Activated CD4-positive, alpha-beta T cell treated with anti-CD3 and anti-CD28 coated beads for 36 hours (primary cell): ENCODE measurements at places on chromosomes 7 and 10. TPM values are rescaled to one million over a fixed set of nuclear protein-coding genes. Genes with fewer than 3 reads are reported as not detected.

Gene RNLS
- total RNA-seq, result 4.3 TPM

Gene ADRB1
- total RNA-seq, result not detected

Gene RBP3
- total RNA-seq, result not detected

Gene TET1
- total RNA-seq, result 1.3 TPM

Gene EGR2
- 53.9 TPM for total RNA-seq

Gene PDLIM1
- 0.53 TPM for total RNA-seq

Gene CDH23
- 1.6 TPM for total RNA-seq

DNA sequence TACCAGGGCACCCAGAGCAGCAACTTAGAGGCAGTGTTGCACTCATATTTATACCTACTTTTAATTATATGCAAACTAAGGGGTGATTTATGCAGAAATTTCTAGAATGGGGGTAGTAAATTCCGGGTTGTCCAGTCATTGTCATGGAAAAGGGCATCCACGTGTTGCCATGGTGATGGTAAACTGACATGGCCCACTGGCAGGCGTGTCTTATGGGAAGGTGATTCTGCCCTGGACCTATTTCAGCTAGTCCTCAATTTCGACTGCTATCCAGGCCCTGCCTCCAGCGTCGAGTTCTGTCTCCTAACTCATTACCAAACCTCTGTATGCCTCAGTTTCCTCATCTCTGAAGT, 12.8 kb downstream of the SNX8 start:
- H3K27me3 ChIP-seq, result no peaks in the 10 kb centered on the region
- no peaks in the 10 kb centered on the region for H3K36me3 ChIP-seq
- no peak overlapping the region for H3K27ac ChIP-seq
- no peak for DNase-seq

- no peaks in the 10 kb centered on the region for H3K4me1 ChIP-seq
- DNase-seq, result no peak
- no peak overlapping the region for H3K4me3 ChIP-seq
- H3K27ac ChIP-seq, result no peak overlapping the region
Observed at GRCh38 chr7:138550337-138550736, 90.3 kb downstream of the TRIM24 start.

- no peak overlapping the region for H3K4me3 ChIP-seq
- H3K4me1 ChIP-seq, result no peaks in the 10 kb centered on the region
- H3K27me3 ChIP-seq, result peaks cover 3% of the 10 kb centered on the region
- no peaks in the 10 kb centered on the region for H3K36me3 ChIP-seq
Observed at GRCh38 chr10:86182150-86182549, 184.4 kb downstream of the GRID1 start.

DNA sequence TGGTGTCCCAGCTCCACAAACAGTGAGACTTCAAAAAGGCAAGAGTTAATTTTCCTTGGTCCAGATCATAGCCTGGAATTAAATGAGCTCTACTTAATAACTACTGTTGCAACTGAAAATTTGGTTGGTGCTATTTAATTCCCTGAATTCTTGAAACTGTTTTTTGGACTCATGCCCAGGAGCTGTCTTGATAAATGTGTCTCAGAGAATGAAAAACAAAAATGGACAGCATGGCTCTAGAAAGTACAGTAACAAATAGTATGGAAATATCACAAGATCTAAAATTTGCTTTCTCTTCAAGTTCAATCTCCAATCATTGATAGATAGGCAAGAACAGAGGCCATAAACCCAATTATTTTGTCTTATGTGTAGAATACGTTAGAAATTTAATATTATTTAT, 42.5 kb downstream of the CCDC71L start:
- H3K36me3 ChIP-seq, result no peaks in the 10 kb centered on the region
- no peak overlapping the region for H3K4me3 ChIP-seq
- peaks cover 5% of the 10 kb centered on the region for H3K27me3 ChIP-seq
- H3K27ac ChIP-seq, result no peak overlapping the region

DNA sequence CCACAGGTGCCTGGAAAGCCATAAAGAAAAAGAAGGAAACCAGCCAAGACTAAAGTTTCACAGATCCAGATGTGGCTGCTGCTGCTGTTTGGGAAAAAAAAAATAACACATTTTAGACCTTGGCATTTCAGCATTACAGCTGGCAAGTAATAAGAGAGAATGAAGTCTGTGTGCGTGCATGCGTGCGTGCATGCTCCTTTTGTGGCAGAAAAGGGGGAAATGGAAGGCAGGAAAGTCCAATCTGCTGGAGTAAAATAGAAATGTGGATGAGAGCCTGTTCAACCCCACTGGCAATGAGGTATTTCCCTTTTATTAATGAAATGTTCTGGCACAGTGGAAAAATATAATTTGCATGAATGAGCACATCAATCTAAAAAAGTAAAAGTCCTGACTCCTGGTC, 137.0 kb upstream of the SEMA3A start:
- no peaks in the 10 kb centered on the region for H3K36me3 ChIP-seq
- H3K4me1 ChIP-seq, result no peaks in the 10 kb centered on the region
- H3K27ac ChIP-seq, result no peak overlapping the region
- H3K27me3 ChIP-seq, result no peaks in the 10 kb centered on the region
- no peak overlapping the region for H3K4me3 ChIP-seq
- DNase-seq, result no peak

- H3K4me1 ChIP-seq, result no peaks in the 10 kb centered on the region
- H3K27me3 ChIP-seq, result no peaks in the 10 kb centered on the region
- no peak for DNase-seq
- H3K4me3 ChIP-seq, result no peak overlapping the region
Observed at GRCh38 chr10:19096501-19097073, 48.0 kb downstream of the MALRD1 start.

DNA sequence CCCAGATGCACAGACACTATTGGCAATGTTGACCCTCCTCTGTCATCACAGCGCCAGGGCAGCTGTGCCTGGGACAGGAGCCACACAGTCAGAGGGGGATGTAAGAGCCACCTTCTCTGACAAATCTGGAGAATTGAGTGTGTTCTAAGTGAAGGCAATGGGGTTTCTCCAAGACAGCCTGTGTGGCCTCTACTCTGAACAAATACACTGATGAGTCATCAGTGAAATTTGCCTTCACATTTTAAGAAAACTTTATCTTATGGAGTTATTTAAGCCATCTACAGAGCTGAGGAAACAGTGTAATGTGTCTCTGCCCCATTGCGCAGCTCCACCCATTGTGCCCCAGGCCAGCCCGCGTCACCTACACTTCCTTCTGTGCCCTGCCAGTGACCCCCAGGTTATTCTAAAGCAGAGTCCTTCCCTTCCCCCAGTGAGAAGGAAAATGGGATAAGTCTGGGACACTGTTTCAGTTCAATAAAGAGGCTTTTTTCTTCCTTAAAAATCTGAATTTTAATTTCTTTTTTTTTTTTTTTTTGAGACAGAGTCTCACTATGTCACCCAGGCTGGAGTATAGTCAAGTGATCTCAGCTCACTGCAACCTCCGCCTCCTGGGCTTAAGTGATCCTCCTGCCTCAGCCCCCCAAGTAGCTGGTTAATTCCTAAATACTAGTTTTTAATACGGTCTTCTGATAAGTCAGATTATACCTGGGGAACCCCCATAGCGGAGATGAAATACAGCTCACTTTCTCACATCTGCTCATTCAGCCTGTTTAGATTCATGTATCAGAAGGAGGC, 21.8 kb downstream of the AKR1E2 start:
- H3K36me3 ChIP-seq, result peaks cover 13% of the 10 kb centered on the region
- no peak overlapping the region for H3K27ac ChIP-seq
- peaks cover 11% of the 10 kb centered on the region for H3K4me1 ChIP-seq
- no peaks in the 10 kb centered on the region for H3K27me3 ChIP-seq

DNA sequence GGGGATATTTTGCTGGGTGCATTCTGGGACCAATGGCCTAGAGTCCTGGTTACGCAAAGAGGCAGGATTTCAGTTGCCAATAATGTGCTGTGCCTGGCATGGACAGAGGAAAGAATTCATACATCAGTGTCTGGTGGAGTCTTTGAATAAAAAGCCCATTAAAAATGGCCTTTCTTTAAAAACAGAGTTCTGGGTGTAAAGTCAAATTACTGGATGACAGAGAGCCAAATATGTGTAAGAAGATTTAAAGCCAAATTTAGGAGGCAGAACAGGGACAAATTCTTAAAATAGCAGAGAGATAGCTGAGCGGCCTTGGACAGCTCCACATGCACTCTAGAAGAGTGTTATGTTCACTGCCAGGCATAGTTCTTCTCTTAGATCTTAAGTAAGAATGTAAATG, 60.8 kb upstream of the MEOX2 start:
- H3K4me1 ChIP-seq, result no peaks in the 10 kb centered on the region
- H3K36me3 ChIP-seq, result no peaks in the 10 kb centered on the region
- H3K4me3 ChIP-seq, result no peak overlapping the region
- no peaks in the 10 kb centered on the region for H3K27me3 ChIP-seq
- DNase-seq, result no peak
- no peak overlapping the region for H3K27ac ChIP-seq

DNA sequence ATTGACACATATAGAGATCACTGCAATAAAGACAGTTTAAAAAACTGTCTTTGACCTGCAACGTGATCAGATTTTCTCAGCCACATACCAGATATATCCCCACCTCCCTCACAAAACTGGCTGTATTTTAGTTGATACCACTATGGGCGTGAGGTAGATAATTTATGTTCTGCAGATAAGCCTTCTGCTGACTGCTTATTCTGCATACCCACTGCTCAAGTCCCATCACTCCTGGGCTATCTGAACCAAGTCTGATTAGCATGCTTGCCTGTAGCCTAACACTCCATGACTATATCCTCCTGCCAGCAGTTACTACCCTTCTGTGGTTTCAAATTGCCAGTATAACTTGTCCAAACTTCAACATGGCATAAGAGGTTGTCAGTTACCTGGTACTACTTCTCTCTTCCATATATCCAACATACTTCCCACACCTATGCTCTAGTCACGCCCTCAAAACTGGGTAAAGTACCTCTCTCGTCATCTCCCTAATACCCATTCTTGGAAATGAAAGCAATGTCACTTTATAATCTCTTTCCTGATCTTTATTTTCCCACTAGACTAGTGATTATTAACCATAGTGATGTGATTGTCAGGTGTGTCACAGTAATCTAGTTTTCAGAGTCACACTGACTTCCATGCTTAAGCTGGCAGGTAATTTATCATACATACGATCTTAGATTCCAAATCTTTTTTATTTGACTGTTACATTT, 70.7 kb downstream of the MALSU1 start:
- H3K4me1 ChIP-seq, result peaks cover 54% of the 10 kb centered on the region
- no peak overlapping the region for H3K27ac ChIP-seq
- no peak overlapping the region for H3K4me3 ChIP-seq
- H3K36me3 ChIP-seq, result no peaks in the 10 kb centered on the region
- DNase-seq, result no peak
